Activated naive CD4-positive, alpha-beta T cell treated with Interleukin-2 at 50 U/mL for 16 hours (primary cell): ENCODE measurements at places on chromosomes 4 and X.
A peak's percentile ranks its signal among the peaks of the same experiment; 100 is the strongest.

- DNase-seq, result no peak
Measured at GRCh38 chr4:42320822-42321388, 76.4 kb upstream of the SHISA3 start.

DNA sequence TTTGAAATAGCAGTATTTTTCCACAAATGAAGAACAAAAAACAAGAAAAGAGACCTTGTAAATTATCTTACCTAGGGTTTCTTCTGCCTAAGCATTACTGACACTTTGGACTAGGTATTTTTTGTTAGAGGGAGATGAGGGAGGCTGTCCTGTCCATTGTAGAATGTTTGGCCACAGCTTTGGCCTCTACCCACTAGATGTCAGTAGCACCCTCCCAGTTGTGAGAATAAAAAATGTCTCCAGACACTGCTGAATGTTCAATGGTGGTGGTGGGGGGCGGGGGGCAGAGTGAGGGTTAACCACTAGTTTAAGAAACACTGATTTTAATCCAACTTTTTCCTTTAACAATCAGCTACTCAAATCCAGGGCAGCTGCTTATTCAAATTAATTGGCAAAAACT, 25.8 kb downstream of the OTUD4 start:
- DNase-seq, result no peak

GRCh38 chr4:6198278-6198677, 2.1 kb downstream of the JAKMIP1 start:
- peak; percentile 77 for DNase-seq

DNA sequence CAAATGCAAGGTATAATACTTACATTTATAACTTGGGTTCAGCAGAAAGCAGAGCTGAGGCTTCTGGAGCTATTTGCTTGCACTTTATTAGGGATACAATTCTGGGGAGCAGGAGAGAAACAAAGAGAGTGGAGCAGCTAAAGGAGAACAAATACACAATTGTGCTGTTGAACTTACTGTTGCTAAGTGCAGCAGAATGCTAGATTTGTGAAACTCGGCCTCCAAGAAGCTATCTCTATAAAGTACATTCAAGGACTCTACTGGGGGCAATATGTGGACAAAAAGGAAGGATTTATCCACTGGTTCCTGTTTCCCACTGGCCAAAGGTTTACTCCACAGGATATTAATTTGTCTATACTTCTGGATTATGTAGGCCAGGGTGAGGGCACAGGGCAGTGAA, 86.8 kb downstream of the PPP1R2C start:
- no peak for DNase-seq

DNA sequence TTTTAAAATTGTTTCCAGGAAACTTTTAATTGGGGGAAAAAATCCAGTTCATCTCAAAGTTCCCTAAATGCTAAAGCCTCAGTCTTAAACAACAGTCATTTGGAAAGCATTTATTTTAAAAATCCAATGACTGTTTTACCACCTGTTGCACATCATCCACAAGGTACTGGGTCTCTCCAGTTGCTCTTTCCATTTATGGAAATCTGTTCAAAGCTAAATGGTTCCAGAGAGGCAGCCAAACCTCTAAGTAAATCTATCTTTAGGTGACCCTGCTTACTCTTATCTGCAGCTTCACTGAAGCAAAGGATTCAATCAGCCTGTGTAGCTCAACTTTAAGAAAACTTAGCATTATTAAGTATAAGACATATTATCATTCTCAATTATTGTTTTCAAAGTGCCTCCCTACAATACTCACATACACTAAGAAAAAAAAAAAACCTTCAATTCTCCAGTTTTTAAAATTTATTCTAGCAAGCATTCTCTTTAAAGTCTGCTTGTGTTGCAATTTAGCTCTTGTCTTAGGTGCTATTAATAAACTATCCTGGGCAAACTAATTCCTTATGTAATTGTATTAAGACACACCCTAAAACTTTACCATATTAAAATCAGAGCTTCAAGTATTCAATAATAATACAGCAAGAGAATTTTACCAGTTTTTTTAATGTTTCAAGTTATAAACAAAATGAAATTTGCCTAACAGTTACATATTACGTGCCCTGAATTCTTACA, 60.6 kb downstream of the NOCT start:
- no peak for DNase-seq

- DNase-seq, result no peak
Measured at GRCh38 chr4:67365661-67366245, 179.6 kb downstream of the CENPC start.
